ENCODE measurements at places on chromosomes 3 and 15.

GRCh38 chr3:168473334-168473890 lies 377.7 kb upstream of the GOLIM4 start:
- DNase-seq = no peak

DNA sequence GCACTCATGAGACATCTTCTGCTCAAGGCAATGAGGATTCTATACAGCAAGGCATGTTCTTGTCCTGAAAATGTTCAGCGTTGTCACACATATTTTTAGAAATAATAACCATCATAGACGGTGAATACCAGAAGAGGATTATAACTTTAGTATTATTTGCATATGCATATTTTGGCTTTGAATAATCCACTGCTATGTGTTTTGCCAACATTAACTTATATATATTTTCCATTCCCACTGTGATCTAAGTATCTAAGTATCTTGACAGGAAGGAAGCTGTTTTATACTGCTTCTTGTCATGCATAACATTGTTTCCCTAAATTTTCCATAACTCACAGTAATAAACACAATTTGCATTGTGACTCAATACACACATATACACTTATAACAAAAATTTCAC lies 509.5 kb downstream of the TBL1XR1 start:
- no peak for DNase-seq

DNA sequence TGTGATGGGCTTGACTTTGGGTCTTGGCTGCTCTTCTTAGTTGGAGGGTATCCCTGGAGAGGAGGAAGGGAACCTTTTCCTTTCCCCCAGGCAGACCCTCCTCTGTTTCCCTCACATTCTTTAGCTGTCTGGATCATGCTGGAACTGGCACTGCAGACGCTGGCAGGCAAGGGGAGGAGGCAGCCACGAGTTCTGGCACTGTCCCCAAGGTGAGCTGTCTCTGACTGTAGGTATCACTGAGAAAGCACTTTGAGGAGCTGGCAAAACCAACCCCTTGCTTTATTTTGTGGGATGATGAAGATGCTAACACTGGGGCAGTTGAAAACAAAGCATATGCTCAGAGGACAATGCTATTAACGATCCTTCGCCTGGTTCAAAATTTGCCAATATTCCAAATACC lies 175.0 kb downstream of the SOX2 start:
- no peak for DNase-seq

GRCh38 chr3:79278681-79279080 lies 489.1 kb downstream of the ROBO1 start:
- DNase-seq = no peak

- no peak for DNase-seq
Measured at GRCh38 chr15:85598219-85598618, 196.5 kb downstream of the KLHL25 start.

- DNase-seq = no peak
Measured at GRCh38 chr3:196634224-196634623, 5.3 kb upstream of the NRROS start.

GRCh38 chr3:149654188-149654601 lies 3.6 kb downstream of the WWTR1 start:
- DNase-seq = no peak

Measured in stimulated activated CD4-positive, alpha-beta T cell treated with anti-CD3 and anti-CD28 coated beads, TNF-alpha, amount 100 ng/mL, for 1 hour (primary cell).